Effector CD4-positive, alpha-beta T cell (primary cell): ENCODE measurements at places on chromosomes 4 and X.
A peak's percentile ranks its signal among the peaks of the same experiment; 100 is the strongest.

DNA sequence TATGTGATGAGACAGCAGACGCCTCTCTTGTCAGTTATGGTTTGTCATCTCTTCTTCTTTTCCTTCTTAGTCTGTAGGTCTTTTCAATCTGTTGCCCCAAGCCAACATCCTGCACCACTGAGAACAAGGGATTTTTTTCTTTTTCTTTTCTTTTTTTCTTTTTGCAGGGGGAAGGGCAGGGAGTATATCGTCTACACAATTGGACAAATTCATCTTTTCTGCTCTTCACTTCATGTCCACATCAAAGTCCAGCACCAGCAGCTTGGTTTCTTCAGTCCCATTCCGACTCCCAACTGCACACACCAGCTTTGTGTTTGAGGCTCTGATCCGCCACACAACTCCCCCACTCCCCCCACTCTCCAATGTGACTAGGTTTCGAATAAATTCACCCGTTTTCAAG, 213.2 kb downstream of the FBXW7 start:
- no peak for DNase-seq

DNA sequence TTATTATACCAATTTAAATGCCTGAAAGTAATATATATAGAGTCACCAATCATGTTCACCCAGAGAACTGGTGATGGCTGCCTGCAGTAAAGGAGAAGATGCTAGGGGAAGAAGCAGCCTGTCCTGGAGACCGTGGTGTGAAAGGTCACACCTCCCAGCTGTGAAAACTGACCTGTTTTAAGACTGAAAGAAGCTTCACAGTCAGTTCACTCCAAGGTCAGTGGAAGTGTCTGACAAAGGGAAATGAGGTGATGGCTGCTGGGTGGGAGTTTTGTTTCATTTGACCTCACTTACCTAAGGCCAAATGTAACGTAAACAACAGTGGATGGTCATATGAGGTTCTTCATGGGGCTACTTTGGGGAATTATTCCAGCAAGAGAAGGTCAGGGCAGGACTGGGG, 352.1 kb upstream of the GATB start:
- DNase-seq, result no peak

DNA sequence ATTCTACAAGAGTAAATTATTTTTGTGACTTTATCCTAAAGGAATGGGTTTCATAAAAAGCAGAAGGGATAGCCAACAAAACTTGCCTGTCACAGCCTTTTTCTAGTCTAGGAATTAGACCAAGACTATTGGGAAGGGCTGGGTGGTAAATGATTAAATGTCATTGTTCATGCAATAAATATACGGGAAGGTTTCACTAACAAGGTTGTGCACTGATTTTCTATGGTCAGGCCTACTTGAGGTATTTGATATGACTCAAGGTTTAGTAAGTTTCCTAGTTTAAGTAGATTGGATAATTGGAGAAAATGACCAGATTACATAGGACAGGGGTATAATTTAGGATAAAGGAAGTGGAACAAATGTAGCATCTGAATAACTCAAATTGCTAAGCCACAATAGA, 249.1 kb upstream of the BMP3 start:
- no peak for DNase-seq

- no peak for DNase-seq
Measured at GRCh38 chrX:37752936-37753335, 26.9 kb upstream of the CYBB start.

DNA sequence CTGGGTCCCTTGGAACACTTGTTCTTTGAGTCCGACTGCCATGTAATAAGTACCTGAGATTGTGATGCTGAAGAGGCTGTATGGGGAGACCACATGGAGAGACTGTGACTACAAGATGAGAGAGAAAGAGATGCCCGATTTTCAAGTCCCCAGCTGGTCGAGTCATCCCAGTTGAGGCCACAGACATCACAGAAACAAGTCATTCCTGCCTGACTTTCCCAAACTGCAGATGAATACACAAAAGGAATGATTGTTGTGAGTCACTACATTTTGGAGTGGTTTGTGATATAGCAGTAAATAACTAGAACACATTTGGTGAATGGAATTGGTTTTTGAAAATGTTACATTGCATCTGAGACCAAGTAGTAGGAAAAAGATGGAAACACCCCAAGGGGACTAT, 9.0 kb upstream of the YIPF7 start:
- no peak for DNase-seq

GRCh38 chr4:111602848-111603247, 542.4 kb upstream of the FAM241A start:
- DNase-seq, result no peak

DNA sequence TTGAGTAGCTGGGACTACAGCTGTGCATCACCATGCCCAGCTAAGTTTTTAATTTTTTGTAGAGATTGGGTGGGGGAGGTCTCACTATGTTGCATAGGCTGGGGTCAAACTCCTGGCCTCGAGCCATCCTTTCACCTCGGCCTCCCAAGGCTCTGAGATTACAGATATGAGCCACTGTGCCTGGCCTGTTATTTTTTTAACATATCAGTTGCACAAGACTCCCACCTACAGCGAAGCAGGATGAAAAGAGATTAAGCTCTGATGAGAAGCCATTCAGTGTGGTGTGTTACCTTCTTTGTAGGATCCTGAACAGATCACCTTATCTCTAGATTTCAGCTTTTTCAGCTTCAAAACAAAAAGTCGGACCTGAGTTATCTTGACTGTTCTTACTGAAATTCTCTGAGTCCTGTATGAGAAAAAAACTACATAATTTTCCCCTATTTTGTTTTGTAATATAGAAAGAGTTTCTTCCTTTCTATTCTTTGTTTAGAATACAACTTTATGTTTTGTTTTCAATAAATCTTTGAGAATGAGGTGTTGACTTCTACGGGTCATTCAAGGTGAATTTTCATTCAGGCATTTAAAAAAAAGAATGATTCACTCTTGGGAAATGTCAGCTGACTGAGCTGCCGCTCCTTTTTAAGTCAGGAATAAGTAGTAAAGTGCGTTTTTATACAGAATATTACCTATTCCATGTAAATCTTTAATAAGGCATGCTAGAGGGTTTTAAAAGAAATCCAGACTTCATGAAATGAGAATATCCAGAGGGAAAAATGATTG, 134.6 kb downstream of the ARSF start:
- DNase-seq, result no peak

- no peak for DNase-seq
Measured at GRCh38 chr4:153140294-153140693, 63.9 kb upstream of the TRIM2 start.

- DNase-seq, result no peak
Measured at GRCh38 chrX:136380010-136380769, 79.4 kb downstream of the ADGRG4 start.

DNA sequence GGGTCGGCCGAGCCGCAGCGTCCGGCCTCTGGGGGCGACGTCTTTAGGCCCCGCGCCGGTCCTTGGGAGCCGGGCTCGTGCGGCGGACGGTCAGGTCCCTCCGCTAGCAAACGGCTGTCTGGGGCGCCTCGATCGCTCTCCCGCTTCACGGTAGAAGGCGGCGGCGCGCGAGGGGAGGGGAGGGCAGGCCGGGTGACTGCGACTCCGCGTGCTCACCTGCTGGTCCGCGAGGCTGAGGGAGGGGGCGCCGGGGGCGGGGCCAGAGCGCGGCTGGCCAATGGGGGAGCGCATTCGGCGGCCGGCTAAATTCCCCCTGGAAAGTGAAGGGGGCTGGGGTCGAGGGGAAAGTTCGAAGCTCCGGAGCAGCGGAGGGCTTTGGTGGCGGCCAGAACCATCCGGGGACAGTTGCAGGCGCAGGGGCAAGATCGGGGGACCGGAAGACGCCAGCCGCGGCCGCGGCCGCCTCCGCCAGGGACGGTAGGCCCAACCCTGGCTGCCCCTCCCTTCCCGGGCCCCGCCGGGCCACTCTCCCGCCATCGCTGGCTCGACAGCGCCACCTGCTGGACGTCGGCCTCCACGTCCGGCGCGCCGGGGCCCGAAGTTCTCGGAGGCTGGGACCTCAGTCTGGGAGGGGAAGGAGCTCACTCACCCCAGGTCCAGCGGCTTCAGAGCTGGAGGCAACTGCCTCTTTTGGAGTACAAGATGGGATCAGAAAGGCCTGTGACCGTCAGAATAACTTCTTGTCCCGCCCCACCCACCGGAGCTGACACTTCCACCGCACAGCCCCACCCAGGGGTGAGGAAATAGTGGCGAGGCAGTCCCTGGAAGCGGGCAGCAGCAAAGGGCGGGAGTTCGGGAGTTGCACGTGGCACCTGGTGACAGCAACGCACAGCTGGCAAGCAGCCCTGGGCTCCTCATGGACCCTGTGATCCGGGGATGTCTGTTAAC, 49.9 kb downstream of the ELF4 start:
- DNase-seq, result peak; percentile 77

DNA sequence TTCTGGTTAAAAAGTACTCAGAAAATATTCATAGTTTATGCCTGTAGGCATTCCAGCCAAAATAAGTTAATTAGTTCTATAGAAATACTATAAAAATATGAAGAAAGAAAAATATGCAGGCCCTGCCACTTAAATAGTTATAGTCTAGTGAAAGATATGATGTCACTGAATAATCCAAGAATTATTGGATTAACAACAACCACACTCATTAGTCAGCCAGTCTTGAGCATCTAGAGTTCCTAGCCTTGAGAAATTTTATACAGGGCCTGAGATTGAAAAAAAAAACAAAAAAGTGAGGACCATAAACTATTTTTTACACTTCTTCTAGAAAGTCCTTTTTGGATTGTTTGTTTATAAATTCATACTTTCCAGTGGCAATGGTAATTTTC, 823.0 kb downstream of the FAT4 start:
- DNase-seq, result no peak

DNA sequence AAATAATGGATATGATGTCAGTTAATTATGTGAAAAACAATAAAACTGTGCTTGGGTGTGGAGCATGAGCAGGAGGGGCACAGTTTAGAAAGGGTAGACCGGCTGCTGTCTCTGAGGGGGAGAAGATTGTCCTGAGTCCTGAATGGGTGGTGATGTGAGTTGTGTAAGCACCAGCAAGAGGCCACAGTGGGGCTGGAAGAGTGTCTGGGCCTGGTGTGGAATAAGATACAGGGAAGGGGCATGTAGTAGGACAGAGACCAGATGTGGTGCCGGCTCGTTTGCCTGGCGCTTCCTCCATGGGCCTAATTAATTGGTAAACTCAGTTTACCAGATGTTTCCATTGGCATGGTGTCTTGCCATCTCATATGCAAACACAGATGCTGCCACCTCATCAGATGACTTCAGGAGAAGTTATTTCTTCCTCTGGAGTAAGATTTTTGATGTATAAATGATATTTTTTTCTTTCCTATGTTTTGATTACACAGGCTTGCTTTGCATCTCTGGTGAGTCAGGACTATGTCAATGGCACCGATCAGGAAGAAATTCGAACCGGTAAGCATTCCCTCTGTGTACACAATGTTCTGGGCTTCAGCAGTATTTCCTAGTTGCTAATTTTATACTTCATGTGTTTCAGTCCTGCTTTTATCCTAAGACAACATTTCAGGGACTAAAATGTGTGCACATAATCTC, 5.1 kb downstream of the MED28 start:
- DNase-seq, result no peak

DNA sequence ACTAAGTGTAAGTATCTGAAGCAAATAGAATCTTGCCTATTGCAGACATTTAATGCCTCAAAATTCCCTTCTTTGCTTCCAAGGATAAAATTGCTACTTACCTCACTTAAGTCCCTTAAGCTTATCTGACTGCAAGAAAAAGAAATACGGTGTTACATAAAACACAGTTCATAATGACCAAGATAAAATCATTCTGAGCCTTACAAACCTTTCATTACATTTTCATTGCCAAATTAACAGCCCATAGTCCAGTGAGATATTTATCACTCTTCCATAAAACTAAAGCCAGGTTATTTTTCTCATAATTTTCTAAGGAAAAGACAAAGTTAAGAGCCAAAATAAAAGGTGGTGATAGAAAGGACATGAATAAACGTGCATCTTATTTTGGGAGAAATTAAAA, 74.9 kb upstream of the ZNF518B start:
- no peak for DNase-seq

DNA sequence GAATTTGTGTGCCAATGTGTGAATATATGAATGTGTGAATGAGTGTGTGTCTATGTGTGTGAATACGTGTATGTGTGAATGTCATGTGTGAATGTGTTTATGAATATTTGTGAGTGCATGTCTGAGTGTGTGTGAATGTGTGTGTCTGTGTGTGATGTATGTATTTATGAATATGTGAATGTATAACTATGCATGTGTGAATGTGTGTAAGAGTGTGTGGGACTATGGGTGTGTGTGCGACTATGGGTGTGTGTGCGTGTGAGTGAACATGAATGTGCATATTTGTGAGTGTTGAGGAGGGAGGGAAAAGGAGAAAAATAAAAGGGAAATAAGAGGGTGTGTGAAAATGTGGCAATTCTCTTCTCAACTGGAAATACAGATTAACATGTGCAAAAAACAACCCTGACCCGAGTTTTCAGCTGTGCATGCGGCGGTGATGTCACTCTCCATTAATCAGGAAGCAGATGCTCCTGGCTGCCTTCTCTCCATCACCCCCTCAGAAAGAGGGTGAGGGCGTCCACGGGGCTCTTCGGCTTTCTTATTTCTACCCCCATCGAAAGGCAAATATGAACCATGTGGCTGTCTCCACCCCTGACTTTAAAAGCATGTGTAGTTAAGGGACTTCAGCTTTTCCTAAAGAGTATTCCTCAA, 219.8 kb downstream of the MAML3 start:
- DNase-seq, result no peak

GRCh38 chr4:19508442-19508841, 743.3 kb upstream of the SLIT2 start:
- DNase-seq, result no peak
